NCI-H1417 treated with DMSO at 0.1 percent for 48 hours (cell line): ENCODE measurements at places on chromosomes 6 and 20.

DNA sequence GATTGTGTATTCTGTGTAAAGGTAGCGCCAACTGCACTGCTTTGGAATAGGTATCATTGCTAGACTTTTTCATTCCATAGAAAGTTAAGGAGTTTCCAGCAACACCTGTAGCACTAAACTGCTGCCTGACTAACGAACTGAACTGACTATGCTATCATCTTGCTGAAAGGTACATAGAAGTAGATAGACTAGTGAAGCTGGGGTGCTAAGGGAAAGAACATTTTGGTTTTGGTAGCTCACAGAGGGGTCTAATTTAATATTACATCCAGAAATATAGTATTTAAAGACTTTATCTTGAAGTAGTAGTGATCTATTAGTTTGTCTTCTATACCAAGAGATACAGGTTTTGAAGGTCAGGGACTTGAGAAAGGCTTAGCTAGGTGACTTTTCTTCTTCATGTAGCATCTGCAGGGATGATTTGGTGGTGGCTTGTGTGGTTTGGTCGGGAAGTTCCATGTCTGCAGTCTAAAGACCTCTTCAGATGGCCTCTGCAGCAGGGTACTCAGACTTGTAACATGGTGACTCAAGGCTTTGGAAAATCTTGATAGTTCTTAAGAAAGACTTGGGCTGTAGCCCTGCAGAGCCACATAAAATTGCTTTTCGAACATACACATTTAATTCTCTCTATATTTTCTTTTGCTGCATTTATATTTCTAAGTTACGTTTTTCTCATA is 10.2 kb downstream of the SENP6 start:
- no peak for DNase-seq

DNA sequence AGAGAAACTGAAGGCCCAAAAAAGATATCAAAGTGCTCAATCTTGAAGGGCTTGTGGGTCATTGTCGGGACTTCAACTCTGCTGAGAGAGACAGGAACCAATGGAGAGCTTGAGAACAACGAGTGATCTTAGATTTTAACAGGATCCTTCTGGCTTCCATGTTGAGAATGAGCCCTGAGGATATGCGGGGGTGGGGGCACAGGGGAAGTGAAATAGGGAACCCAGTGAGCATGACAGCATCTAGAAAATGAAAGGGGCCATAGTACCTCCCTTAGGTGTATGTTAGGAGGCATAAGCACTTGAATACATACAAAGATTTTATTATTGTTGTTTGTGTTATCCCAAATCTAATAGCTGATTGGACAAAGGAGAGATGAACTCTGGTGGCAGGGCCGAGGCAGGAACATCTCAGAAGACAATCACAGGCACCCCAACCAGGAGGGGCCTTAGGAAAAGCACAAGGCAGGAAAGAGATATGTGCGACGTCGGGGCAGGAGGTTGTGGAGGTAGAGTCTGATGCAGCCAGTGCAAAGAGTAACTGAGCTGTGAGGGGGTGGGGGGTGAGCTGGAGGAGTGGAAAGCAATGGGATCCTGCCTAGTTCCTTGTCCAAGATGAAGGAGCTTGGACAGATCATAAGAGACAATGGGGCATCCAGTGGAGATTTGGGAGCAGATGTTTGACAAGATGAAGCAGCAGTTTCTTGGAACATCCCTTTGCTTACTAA is 10.4 kb downstream of the TGM6 start:
- DNase-seq = no peak

DNA sequence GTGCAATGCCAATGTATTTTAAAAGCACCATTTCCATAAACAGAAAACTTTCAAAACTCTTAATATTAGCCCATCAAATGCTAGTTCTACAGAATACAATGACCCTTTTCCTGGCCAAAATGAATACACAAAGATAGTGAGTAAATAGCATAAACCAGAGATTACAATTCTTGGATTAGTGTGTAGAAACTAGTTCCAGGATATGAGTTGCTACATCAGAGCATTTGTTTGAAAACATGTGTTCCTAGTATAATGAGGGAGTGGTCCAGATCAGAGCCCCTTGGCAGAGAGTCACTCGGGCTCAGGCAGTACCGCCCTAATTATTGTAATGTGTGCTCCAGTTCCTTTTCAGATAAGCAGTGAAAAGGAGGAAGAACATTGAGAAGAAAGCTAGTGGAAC is 63.7 kb upstream of the COL21A1 start:
- no peak for DNase-seq

GRCh38 chr20:2280082-2280481 is 15.7 kb upstream of the TGM3 start:
- DNase-seq = no peak

GRCh38 chr6:2550247-2550646 is 200.5 kb downstream of the MYLK4 start:
- no peak for DNase-seq

GRCh38 chr6:26404546-26404945 is 2.5 kb downstream of the BTN3A1 start:
- no peak for DNase-seq
